Stimulated activated CD4-positive, alpha-beta T cell treated with anti-CD3 and anti-CD28 coated beads, Interleukin-1b, Interleukin-23, amount 100 ng/mL, for 1 hour (primary cell): ENCODE measurements at places on chromosomes 4 and X.

GRCh38 chr4:80221161-80221560 lies 23.9 kb downstream of the PRDM8 start:
- DNase-seq, result no peak

GRCh38 chrX:150504397-150505182 lies 63.8 kb upstream of the MTM1 start:
- no peak for DNase-seq

GRCh38 chr4:82640540-82640939 lies 78.8 kb upstream of the TMEM150C start:
- DNase-seq, result no peak

GRCh38 chr4:90495936-90496335 lies 368.7 kb downstream of the CCSER1 start:
- no peak for DNase-seq

GRCh38 chrX:47171996-47172395 lies 21.6 kb upstream of the UBA1 start:
- DNase-seq, result no peak

- DNase-seq, result no peak
These were observed 320.6 kb downstream of the ARHGAP10 start for GRCh38 chr4:148052448-148052847.

DNA sequence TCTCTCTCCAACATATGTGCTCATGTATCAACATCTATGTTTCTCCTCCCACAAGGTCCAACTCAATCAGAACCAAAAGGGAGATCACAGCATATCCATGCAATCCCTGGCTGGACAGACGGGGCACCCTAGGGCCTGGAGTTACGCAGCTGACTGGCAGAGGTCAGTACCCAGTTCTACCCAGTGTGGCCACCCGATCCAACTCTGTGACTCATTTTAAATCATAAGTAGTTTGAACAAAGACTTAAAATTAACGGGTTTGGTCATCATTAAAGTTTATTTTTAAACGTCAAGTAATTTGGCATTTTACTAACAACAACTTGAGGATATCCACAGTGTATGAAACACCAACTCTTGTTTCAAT lies 59.5 kb downstream of the APBB2 start:
- no peak for DNase-seq

- DNase-seq, result no peak
These were observed 10.4 kb upstream of the DRD5 start for GRCh38 chr4:9771034-9771433.

DNA sequence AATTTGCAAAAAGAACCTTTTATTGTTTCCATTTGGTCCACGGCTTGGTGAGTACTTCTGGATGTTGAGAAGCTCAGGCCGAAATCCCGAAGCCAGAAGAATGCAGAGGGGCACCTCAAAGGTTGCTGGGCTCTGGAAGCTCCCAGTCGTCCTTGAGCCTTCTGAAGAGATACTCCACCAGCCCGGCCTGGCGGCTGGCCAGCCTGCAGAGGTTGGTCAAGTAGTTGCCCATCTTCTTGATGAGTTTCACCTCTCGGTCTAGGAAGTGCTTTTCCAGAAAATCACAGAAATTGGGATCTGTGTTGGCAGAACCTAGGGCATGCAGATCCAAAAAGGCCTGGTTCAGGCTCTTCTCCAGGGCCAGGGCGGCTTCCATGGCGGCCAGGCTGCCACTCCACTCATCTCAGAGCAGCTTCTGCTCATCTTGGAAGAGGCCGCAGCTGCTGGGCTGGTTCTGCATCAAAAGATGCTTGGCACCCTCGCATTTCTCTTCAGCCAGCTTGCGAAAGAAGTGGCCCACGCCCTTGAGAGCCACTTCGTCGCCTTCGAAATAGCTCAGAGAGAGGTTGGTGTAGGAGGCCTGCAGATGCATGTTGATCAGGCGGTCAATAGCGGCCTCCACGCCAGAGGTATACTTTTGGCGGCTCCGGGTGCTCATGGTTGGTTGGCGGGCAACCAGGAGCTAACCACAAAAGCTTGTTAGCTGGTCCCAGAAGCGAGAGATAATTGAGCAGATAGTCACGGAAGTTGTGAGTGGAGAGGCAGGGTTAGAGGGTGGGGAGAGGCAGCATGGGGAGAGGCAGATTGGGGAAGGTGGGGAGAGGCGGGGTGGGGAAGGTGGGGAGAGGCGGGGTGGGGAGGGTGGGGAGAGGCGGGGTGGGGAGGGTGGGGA lies 76.5 kb upstream of the TSPAN7 start:
- DNase-seq, result no peak

DNA sequence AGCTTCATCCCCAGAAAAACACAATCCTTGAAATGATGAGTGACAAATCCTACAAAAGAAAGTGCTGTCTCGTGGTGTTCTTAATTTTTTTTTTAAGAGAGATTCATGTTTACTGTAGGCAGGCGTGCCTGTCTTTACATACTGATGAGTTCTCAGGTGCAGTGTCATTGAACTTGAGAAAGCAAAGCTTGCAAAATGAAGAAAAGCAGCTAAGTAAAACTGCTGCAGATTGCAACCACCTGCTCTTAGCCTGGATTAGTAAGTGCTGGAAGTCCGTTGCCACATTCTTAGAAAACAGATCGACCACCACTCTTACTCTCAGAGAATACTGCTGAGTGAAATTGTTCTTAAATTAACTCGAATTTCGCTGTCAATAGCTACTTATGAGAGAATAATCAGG lies 854.6 kb downstream of the TRIML1 start:
- DNase-seq, result no peak

GRCh38 chr4:95059663-95060062 lies 301.9 kb downstream of the BMPR1B start:
- DNase-seq, result no peak

GRCh38 chr4:7582313-7583097 lies 147.8 kb upstream of the PSAPL1 start:
- DNase-seq, result no peak

DNA sequence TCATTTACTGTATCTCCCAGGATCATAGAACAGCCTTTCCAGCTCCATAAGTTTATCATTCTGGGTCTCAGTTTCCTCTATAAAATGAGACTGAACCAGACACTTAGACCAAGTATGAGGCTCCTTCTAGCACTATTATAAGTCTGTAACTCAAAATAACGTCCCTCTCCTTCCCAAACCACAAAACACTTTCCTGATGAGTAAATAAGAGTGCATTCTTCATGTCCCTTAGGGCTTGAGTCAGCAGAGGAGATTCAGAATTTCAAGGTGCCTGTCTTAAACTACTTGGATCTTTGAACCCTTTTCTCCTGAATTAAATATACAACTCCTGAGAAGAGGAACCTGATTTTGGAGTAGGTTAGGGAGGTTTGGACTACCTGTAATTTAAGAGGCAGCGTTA lies 62.6 kb downstream of the GLRA2 start:
- DNase-seq, result no peak

GRCh38 chr4:81694176-81694913 lies 222.6 kb upstream of the RASGEF1B start:
- DNase-seq, result no peak
